Suprapubic skin (tissue), 4 donors: ENCODE measurements at places on chromosomes 2 and 18. TPM values are rescaled to one million over a fixed set of nuclear protein-coding genes. Genes with fewer than 3 reads are reported as not detected.

GRCh38 chr2:136246086-136246669, 128.2 kb upstream of the CXCR4 start:
- no peak for DNase-seq

- DNase-seq: no peak
These were observed 243.3 kb upstream of the KCNJ3 start for GRCh38 chr2:154455166-154455565.

Gene TNS1
- total RNA-seq: 64.4 TPM

- DNase-seq: no peak
These were observed 20.5 kb upstream of the RPL37A start for GRCh38 chr2:216478151-216478550.

Gene COPS9
- total RNA-seq: 153 TPM

Gene CBLN2
- 0.42 TPM for total RNA-seq

GRCh38 chr2:20141056-20141762, 83.7 kb downstream of the SDC1 start:
- DNase-seq: peak; percentile 77

GRCh38 chr18:6859676-6860422, 130.3 kb downstream of the ARHGAP28 start:
- DNase-seq: no peak

DNA sequence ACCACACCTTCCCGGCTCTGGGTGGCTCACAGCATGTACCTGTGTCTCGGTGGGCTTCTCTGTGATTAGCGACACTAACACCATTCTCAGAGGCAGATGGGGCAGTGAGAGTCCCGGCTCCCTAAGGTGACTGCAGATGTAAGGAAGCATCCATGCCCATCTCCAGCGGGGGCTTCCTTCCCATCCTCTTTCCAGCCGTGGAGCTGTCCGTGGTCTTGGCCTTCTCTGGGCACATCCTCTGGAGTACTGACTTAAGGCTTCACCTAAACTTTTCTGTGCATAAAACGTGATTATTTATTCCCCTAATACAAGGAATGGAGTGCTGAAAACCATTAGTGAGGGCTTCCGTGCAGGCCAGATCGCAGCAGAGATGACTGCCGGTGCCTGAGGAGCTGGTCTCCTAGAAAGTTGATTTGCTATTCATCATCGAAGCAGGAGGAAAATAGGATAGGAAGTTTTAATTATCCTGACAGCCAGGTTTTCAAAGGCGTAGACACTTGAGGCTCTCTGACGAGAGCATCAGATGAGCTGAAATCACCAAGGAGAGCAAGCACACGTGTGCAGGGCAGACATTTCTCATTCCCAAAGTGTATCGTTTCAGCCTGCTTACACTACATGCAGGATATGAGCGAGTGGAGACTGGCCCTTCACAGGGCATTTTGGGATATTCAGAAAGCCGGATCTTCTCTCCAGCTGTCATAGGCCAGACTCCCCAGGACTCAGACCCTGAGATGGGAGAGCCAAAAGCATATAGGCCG, 186.1 kb upstream of the SALL3 start:
- no peak for DNase-seq

DNA sequence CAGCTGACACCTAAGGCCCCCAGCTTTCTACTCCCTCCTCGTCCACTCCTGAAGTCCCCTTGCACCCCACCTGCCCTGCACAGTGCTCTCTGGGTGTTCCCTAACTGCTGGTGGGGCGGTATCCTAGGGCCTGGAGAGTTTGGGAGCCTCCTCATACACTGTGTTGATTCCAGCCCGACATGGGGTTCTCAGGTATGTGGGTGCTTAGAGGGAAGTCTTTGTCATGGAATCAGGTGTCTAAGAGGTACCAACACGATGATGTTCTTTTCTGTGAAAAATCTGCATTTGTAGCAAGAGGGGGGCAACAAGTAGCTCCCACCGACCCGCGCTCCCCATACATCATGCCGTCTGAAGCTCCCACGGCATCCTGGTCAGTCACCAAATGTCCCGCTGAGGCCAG, 96.8 kb upstream of the SMAD7 start:
- DNase-seq: no peak

- DNase-seq: no peak
These were observed 1526.9 kb upstream of the ACVR2A start for GRCh38 chr2:146317959-146318358.

DNA sequence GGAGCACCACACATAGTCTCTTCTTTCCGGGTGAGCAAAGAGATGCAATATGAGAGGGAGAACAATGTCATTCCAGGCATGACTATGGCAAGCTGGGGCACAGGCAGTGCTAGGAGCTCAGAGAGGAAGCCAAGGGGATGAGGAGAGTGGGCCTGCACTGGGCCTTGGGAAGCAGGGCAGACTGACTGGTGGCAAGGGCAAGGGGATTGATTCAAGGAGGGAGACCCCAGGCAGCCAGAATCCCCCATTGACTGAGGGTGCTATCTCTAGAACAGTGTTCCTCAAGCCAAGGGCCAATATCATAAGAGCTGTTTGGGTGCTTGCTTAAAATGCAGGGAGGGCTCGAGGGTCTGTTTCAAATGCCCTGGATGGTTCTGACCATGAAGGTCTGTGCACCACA, 36.1 kb downstream of the MARCO start:
- DNase-seq: no peak
